ENCODE measurements at places on chromosomes 6 and 20.

DNA sequence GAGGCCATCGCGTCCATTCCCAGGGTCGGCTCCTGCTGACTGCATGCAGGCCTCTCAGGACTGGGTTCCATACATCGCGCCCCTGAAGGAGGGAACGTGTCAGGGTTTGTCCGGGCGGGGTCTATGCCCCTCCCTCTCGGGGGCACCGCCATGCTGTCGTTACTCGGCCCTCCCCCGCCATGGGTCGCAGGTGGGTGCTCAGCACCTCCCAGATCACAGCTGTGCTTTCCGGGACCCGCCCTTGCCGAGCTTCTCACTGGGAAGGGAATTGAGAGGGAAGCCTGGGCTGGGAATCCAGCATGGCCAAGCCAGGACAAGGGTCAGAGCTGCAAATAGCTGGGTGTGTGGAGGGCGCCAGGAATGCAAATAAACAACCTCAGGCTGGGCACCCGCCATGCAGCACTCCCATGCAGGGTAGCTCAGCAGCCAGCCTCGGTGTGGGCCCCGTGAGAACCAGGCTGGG is at the start of gene FRMD1:
Gene FRMD1 (minus strand): TSS at position 270 of the 463 bp plus-strand sequence. CDS start 118 bp downstream, at position 152.
- no peak for DNase-seq

GRCh38 chr6:57172136-57173055 is at the start of gene BAG2:
TSS of gene BAG2 (plus strand) at chr6:57172326. CDS start at chr6:57172698, 372 bp downstream.
- DNase-seq: peak; percentile 68

DNA sequence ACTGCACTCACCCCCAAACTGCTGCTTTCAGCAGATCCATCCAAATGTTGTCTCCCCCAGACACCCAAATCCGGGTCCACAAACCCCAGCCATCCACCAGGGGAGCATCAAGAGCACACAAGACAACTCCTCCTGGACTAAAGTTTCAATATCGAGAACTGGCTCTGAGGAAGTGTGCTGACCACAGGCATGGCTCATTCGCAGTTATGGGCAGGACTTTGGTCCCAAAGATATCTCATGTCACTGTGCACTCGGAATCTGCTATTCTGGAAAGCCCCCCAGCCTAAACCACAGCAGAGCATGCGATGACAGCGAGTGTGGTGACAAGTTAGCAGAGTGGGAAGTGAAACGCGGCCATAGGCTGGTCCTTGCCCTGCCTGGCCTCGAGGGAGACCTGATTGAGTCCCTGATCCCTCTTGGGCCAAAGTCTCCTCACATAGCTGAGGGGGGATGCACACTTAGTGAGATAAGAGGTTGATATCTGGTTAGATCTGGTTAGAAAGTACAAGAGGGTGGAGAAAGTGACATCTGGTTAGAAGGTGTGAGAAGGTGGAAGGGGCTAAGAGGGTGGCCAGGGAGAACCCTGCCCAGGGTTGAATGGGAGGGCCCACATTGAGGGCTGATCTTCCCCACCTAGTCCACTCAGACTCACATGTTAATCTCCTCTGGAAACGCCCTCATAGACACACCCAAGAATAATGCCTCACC is 149.7 kb downstream of the MRPL14 start:
- no peak for DNase-seq

- no peak for DNase-seq
Measured at GRCh38 chr20:24745617-24746350, 203.3 kb upstream of the CST7 start.
